ENCODE measurements at places on chromosomes 1 and 21.

- no peak for DNase-seq
Measured at GRCh38 chr1:205950826-205951549, 7.7 kb upstream of the SLC26A9 start.

DNA sequence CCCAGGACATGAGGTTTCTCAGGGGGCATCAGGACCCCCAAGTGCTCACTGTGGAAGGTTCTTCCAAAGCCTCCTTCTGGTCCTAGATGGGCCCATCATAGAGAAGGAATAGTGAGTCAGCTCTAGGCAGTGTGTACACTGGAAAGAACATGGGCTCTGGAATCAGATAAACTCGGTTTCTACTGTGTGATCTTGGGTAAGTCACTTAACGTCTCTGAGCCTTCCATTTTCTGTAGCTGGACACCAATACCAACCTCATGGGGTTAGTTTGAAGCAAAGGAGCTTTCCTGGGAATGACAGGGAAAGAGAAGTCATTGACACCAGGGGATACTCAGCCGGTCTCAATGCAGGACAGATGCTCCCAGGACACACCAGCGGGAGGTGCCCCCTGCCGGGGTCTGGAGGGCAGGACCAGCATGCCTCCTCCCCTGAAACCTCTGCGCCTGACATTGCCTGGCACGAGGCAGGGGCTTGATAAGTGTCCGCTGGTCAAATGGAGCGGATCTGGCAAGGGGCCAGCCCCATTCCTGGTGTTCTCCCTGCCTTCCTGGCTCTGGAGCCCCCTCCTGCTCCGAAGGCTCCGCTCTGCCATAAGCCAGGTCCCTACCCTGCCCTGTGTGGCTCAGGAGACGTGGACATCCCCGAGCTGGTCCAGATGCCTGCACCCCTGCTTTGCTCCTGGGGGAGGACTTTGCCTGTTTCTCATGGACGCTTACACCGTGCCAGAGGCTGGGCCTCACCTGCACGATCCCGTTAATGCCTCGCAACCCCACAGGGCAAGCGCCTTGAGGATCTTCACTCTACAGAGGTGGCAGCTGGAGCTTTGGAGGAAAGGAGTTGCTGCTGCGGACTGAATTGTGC is 52.8 kb downstream of the EDN2 start:
- no peak for DNase-seq

DNA sequence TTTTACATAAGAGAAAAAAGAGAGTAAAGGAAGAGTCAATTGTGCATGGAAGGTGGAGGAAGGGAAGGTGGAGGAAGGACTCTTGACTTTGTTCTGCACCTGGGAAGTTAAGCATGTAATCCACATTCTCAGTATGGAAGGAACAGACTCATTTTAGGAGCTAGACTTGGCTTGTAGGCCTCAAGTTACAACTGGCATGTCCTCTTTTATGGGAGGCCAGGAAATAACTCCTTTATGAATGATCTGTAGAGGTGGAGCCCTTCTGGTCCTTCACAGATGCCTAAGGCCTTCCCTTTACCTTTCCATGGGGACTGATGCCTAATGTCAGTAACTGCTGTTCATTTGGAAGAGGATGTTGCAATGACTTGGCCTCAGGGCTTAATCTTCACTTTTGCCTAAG is 29.4 kb upstream of the CCSAP start:
- no peak for DNase-seq

DNA sequence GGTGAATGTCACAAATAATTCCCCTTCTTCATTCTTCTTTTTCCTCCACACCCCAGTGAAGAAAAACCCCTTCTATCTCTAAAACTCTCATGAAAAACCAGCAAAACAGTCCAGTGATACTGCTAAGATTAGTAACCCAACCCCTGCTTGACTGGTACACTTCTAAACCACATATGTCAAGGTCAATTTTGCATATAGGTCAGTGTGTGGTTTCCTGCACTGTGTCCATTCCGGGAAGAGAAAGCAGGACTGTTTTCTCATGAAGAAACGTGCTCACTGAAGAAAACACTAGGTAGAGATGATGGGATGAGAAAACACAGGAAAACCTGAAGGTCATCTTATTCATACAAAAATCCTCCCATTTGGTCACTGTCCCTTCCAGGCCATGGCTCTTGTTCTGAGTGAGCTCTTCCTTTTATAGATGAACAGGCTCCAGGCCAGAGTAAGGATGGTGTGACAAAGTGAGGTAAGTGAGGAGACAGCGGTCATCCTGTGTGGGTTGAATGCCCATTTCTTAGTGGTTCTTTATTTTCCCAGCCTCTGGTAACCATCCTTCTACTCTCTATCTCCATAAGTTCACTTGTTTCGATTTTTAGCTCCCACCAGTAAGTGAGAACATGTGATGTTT is 122.7 kb downstream of the FASLG start:
- no peak for DNase-seq

GRCh38 chr1:97051823-97052222 is 330.2 kb downstream of the PTBP2 start:
- no peak for DNase-seq

- no peak for DNase-seq
Measured at GRCh38 chr1:40844887-40845878, 17.0 kb downstream of the CITED4 start.

GRCh38 chr1:207789792-207790787 is 38.2 kb downstream of the CD46 start:
- DNase-seq = no peak

DNA sequence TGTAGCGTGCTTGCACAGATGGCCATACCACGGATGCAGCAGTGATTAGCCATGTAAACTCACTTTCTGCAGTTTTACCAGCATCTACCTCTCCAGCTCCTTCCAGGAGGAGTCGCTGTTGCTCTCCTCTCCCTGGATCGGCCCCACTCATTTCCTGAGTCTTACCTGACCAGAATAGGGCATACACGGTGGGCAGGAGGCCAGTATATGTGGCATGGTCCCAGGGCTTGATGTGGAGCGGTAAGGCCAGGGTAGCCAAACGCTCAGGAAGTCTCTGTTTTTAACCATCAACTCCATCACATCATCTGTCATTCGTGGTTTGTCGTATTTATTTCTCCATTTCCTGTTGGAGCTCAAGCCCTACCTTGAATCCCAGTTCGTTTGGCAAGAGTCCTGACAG is 163.4 kb upstream of the USP24 start:
- no peak for DNase-seq

DNA sequence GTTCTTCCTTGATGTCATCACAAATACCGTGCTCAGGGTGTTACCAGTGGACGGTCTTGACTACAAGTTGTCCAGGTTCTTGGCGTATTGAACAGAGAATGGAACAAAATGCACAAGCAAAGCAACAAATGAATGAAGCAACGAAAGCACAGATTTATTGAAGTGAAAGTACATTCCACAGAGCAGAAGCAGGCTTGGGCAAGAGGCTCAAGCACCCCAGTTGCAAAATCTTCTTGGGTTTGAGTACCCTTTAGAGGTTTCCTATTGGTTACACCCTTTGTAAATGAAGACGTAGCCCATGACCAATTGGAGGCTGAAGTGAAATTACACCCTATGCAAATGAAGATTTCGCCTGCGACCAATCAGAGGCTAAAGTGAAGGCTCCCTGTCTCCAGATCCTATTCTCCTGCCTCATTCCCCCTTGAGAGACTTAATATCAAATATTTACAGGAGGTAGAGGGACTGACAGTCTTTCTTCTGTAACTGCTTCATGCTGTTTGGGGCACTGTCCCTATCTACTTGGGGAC is 38.3 kb downstream of the YY1AP1 start:
- DNase-seq = no peak

DNA sequence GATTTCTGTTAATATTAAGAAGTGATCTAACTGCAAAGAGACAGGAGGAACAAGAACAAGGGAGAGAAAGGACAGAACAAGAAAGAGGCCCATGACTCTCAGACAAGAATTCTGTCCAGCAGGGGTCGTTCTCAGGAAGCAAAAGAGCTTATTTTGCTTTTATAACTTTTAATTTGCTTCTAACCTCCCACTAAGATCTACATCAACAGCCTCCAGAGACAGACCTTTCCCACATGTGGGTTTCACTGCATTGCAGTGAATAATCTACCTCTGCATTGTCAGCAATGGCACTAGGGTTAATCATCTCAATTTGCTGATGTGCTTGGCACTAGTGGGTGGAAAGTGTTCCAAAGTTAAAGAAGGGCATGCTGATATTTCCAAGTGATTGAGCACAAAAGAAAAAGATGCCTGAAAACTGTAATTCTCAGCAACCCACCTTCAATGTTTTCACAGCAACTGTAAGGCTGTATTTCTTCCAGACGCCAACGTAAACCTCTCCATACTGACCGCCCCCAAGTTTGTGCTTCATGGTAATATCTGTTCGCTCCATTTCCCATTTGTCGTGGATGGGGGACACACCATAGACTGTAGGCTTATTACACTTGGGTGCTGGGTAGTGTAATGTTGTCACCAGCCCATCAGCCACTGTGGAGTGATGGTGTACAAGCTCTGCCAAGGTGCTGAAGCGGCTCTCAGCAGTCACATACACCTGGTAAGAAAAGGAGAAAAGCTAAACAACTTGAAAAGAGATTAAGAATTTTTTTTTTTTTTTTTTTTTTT is 39.5 kb downstream of the TOR3A start:
- no peak for DNase-seq

GRCh38 chr1:156704930-156705320 is 458 bp downstream of the CRABP2 start:
- DNase-seq = no peak

DNA sequence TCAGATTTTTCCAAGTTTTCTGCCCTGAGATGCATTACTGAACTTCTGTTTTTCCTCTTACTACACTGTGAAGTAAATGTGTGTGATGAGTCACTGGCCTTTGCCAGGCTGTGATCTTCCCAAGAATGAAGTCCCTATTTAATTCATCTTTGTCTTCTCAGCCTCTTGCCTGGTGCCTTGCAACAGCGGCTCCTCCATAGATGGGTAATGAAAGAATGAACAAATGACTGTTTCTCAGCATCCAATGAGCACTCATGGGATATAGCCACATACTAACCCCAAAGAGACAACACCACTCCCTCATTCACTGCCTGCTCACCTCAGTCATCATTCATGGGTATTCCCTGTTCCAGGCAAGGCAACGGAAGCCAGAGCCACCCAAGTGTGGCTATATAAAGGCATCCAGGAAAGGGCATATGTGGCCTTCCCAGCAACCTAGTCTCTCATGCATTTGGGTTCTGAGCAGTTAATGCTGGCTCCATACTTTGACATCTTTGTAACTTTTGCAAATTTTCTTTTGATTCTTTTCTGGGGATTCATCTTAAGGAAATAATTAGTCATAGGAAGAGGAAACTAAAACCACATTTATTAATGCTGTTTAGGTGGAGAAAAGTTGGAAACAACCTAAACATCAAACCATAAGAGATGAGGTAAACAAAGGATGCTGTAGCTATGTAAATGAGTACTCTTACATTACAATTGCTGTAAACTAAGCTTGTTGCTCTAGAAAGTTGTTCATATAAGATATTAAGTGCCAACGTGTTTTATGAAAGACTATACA is 71.9 kb downstream of the HIVEP3 start:
- no peak for DNase-seq

GRCh38 chr1:108130794-108131193 is 69.3 kb downstream of the SLC25A24 start:
- no peak for DNase-seq

GRCh38 chr1:200305806-200306205 is 104.0 kb downstream of the ZNF281 start:
- no peak for DNase-seq

GRCh38 chr1:170620164-170620563 is 43.8 kb upstream of the PRRX1 start:
- no peak for DNase-seq

DNA sequence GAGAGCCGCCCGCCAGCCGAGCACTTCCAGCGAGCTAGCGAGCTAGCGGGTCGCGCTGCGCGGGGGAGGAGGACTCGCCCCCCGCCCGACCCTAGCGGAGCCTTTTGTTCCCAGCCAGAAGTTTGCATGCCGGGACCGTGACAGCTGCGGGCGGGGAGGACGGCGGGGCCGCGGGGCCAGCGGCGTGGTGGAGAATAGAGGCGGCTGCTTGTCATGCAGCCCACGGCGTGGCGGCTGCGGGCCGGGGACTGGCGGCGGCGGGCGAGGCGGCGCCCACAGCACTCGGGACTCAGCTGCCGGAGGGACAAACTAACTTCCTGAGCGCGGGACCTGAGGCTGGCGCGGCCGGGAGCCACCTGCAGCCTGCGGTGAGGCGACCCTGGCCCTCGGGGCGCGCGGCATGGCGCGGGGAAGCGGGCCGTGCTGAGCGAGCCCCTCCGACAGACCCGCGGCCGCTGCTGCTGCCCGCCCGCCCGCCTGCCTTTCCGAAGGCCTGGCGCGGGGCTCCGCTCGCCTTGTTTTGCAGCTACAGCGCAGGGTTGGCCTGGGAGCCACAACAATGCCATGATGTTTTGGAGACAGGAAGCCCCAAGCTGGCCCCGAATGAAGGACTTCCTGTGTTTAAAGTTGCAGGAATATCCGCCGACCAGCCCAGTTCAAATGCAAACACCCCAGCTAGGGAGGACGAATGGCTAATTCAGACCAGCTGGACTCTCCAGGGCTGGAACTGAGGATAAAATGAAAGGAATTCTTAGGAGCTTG is 82.2 kb upstream of the BMP8A start:
- no peak for DNase-seq

DNA sequence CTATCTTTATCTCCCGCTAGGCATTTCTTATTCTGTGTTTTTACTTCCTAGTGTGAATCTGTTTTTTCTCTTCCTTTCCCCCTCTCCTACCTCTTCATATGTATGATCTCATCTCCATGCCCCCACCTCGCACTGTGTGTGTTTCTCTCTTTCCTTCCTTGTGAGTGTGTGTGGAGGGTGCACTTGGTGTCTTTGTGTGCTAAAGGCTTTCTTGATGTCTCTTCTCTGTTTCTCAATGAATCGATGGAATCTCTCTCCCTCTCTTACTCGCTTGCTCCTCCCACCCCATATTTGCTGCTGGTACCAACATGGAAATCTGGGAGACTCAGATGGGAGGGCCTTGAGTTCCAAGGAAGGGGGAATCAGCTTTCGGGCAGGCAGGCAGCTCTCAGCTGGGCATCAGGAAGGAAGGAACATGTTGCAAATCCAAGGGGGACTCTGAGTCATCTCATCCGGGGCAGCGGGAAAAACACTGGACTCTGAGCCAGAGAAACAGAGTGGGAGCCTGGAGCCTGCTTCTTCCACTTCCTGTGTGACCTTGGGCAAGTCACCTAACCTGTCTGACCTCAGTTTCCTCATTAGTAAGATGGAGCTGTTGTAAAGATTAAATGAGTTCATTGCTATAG is 147.5 kb downstream of the PTPRU start:
- no peak for DNase-seq

DNA sequence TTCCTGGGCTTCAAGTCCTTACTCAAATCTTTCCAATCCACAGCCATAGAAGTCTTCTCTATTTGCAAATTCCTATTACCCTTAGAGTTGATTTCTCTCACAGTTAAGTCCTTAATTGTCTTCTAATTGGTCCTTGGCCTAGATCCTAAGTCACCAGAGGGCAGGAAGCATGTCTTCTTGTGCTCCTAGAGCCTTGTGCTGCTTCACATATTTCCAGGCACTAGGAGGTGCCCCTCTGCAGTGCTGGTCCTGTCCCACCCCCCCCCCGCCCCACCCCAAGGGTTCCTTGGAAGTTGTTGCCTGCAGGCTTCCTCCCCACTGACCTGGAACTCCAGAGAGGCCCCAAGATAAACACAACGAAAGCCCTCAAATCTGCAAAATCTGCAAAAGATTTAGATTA is 28.1 kb upstream of the TARBP1 start:
- DNase-seq = no peak
